ENCODE measurements at places on chromosomes 7 and 10. TPM values are rescaled to one million over a fixed set of nuclear protein-coding genes. Genes with fewer than 3 reads are reported as not detected.

Gene FLNC
- total RNA-seq: not detected

Gene TOMM7
- 399 TPM for total RNA-seq

Gene WNT2
- total RNA-seq: not detected

Gene PKD2L1
- total RNA-seq: not detected

Gene VSIR
- total RNA-seq: 132 TPM

Gene LBX1
- total RNA-seq: not detected

Gene HYAL4
- not detected for total RNA-seq

Gene FKBP14
- 5.3 TPM for total RNA-seq

Gene LGI1
- total RNA-seq: not detected

Gene HOXA1
- 0.40 TPM for total RNA-seq

Gene TWIST1
- 0.20 TPM for total RNA-seq

Gene RPA3
- total RNA-seq: 90.2 TPM

Gene MMRN2
- not detected for total RNA-seq

Gene DBNL
- total RNA-seq: 180 TPM

Gene IFIT3
- total RNA-seq: 3.6 TPM

Gene CALML5
- not detected for total RNA-seq

Gene KIAA1549
- total RNA-seq: 0.40 TPM

Gene SVOPL
- total RNA-seq: 2.1 TPM

Gene GBX1
- not detected for total RNA-seq

Gene MSMB
- not detected for total RNA-seq

Gene NPC1L1
- not detected for total RNA-seq

Gene FAM25C
- total RNA-seq: not detected

Gene RBM20
- 0.13 TPM for total RNA-seq

Gene ASAH2
- total RNA-seq: 1.6 TPM

Gene FGFBP3
- 2.1 TPM for total RNA-seq

Gene SEMA4G
- total RNA-seq: 2.4 TPM

Gene NRG3
- not detected for total RNA-seq

Gene CABCOCO1
- not detected for total RNA-seq

Gene PDK4
- total RNA-seq: not detected

Gene CEP55
- 51.7 TPM for total RNA-seq

Gene PNLIPRP2
- total RNA-seq: not detected

Gene TCAF2
- total RNA-seq: 26.8 TPM

Gene ATOH7
- not detected for total RNA-seq

Gene SKAP2
- total RNA-seq: 3.6 TPM

Gene KBTBD2
- 49.2 TPM for total RNA-seq

Gene SPDYE1
- total RNA-seq: not detected

Gene PNLIPRP3
- not detected for total RNA-seq

Gene AP1S1
- 32.1 TPM for total RNA-seq

Gene CDNF
- total RNA-seq: 1.8 TPM

Gene ZNF655
- total RNA-seq: 111 TPM

Gene PTPRE
- 30.8 TPM for total RNA-seq

Gene LYZL2
- not detected for total RNA-seq

Gene RNF32
- 1.7 TPM for total RNA-seq

Gene KIF11
- 62.5 TPM for total RNA-seq
